ENCODE measurements at places on chromosomes 7 and 10. TPM values are rescaled to one million over a fixed set of nuclear protein-coding genes. Genes with fewer than 3 reads are reported as not detected.
A peak's percentile ranks its signal among the peaks of the same experiment; 100 is the strongest.

BEND7 gene
- not detected for total RNA-seq

DNA sequence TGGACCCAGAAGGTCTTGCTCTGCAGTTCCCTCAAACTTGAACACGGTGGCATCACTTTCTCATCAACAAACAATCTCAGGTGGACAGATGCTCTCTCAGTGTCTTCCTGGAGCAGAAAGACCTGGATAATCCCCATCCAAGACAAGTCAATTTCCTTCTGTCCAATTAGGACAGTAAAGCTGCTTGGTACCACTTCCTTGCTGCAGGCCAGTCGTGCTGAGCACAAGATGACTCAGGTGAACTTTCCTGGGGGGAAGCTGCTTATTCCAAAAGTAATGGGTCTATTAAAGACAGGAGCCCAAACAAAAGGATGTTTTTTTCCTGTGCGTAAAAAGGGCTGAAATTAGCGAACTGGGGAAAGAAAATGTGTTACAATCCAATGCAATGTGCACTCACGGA lies 107.6 kb upstream of the AFAP1L2 start:
- DNase-seq: no peak

GRCh38 chr10:8130973-8131911 lies 76.8 kb downstream of the GATA3 start:
- peak; percentile 56 for DNase-seq

DNA sequence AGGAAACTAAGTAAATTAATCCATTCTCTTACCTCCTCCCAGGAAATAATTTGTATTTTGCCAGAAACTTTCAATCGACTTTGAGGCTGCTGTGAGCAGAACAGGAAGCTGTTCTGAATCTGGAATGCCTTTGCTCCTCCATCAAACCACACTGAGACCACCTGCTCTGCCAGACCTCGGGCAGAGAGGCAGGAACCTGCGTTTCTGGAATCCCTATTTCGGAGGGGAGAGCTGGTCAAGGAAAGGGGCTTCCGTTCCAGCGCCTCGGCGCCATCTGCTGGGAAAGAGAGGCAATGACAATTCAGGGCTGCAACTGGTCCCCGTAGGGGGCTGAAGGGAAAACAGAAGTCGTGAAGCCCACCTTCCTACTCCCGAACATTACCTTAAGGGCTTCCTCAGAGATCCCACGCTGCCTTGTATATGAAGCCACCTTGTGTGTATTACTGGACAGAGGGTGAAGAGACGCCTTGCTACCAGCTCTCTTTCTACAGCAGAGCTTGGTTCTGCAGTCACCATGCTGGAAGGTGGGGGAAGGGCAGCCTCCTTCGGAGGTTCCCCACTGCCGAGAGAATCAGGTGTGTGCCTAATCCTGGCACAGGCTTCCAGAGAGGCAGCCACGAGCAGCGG lies 31.2 kb downstream of the ZNF467 start:
- DNase-seq: peak; percentile 79

DNA sequence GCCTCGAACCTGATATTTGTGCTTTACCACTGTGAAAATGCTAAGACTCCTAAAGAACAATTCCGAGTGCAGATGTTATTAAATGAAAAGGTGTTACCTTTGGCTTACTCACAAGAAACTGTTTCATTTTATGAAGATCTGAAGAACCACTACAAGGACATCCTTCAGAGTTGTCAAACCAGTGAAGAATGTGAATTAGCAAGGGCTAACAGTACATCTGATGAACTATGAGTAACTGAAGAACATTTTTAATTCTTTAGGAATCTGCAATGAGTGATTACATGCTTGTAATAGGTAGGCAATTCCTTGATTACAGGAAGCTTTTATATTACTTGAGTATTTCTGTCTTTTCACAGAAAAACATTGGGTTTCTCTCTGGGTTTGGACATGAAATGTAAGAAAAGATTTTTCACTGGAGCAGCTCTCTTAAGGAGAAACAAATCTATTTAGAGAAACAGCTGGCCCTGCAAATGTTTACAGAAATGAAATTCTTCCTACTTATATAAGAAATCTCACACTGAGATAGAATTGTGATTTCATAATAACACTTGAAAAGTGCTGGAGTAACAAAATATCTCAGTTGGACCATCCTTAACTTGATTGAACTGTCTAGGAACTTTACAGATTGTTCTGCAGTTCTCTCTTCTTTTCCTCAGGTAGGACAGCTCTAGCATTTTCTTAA lies 47.7 kb downstream of the MINPP1 start:
- DNase-seq: no peak

DNA sequence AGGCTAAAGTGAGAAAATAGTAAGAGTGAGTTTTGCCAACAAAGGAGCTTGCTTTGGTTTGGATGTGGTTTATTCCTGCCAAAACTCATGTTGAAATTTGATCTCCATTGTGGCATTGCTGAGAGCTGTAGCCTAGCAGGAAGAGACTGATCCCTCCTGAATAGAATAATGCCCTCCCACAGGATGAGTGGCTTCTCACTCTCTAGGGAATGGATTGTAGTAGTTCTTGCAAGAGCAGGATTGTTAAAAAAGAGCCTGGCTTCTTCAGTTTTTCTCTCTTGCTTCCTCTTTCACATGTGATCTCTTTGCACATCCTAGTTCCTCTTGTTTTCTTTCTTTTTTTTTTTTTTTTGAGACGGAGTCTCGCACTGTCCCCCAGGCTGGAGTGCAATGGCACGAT lies 34.4 kb downstream of the ASAH2 start:
- DNase-seq: no peak

DNA sequence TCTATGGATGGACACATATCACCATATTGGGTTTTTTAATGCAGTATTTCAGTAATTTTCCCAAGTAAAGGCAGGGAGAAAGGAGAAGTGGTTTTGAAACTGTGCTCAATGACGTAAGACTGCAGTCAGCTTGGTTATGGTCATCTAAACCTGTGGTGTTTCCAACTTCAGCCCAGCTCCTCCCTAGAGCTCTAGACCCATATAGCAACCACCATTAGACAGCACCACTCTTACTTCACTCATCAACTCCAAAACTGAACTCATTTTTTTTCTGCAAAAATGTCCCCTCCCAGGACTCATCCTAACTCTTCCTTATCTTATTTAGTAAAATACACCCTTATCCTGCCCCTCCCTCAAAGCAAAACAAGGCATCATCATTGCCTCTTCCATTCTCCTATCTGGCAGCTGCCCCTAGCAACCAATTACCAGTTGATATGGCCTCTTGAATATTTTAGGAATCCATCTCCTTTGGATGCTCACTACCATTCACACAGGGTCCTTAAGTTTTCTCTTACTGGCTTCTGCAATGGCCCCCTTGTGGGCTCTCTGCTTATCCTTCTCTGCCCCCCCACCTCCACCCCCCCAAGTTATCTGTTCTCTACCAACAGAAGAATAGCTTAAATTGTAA lies 1.5 kb upstream of the RALA start:
- DNase-seq: no peak

DNA sequence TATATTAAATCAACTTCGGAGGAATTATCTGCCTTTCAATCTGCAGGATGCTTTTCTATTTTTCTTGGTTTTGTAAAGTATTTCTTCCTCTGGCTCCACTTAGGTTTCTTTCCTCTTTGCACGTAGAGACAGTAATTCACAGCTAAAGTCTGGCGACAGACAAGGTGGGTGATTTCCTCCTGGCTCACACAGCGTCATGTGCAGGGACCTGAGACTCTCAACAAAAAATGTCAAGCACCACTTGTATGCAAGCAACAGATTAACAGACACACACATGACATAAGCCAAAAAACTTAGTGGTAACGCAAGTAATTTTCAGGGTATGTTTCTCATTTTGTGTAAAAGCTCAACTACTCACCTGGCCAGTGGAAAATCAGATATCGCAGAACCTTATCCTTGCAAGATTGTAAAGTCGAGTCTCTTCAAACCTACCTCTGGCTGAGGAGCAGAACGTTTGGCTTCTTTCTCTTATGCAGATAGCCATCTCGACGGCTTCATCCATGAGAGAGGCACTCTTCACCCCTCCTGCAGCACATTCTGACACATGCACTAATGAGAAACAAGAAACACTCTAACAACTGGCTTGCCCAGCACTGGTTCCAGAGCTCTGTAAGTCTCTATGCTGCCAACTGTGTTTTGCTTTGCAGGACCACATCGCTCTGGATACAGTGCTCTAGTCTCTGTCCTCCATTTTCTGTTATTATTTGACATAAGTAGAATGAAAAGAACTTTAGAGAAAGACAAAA lies 188.0 kb downstream of the CDCA7L start:
- no peak for DNase-seq

- no peak for DNase-seq
Measured at GRCh38 chr10:10530313-10530712, 487.4 kb upstream of the CELF2 start.

GRCh38 chr7:124724507-124725192 lies 40.9 kb downstream of the GPR37 start:
- no peak for DNase-seq

DNA sequence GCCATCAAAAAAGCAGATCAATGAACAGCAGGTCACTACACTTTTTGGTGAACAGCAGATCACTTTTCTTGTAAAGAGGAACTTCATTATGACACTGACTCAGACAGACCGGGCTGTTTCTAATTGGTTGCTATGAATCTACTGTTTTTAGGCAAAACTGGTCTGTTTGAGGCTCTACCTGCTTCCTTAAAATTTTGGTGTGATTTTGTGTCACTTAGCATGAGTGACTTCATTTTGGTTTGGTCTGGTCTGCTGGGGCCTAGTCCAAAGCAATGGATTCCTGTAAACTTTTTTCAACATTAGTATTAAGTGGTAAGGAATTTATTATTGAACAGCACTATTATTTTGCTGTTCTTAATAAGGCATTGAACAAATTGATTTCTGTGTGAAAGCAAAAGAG lies 41.8 kb upstream of the C10orf71 start:
- no peak for DNase-seq

- DNase-seq: no peak
Measured at GRCh38 chr10:69948261-69948660, 104.4 kb upstream of the MACROH2A2 start.

- no peak for DNase-seq
Measured at GRCh38 chr10:90125456-90126255, 424.3 kb downstream of the KIF20B start.

DNA sequence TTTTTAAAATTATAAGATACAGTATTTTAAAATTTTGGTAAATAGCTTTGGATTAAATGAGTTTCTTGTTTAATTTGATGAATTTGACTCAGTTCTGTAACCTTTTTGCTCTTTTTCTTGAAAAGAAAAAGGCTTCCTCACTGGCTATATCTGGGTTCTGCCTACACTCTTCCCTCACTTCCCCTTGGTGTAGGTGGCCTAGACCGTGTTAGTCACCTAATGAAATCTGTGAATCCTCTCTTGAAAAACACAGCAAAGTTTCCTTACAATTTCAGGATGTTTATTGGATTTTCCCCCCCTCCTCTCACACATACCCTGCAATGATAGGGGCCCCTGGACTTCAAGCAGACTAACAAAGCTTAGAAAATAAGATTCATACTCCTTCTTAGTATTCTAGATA lies 231.6 kb downstream of the ADK start:
- no peak for DNase-seq

All from activated CD4-positive, alpha-beta T cell treated with anti-CD3 and anti-CD28 coated beads for 36 hours (primary cell).